ENCODE measurements at places on chromosomes 7 and 10.

- DNase-seq = no peak
Measured at GRCh38 chr10:49614242-49615198, 683 bp downstream of the CHAT start.

DNA sequence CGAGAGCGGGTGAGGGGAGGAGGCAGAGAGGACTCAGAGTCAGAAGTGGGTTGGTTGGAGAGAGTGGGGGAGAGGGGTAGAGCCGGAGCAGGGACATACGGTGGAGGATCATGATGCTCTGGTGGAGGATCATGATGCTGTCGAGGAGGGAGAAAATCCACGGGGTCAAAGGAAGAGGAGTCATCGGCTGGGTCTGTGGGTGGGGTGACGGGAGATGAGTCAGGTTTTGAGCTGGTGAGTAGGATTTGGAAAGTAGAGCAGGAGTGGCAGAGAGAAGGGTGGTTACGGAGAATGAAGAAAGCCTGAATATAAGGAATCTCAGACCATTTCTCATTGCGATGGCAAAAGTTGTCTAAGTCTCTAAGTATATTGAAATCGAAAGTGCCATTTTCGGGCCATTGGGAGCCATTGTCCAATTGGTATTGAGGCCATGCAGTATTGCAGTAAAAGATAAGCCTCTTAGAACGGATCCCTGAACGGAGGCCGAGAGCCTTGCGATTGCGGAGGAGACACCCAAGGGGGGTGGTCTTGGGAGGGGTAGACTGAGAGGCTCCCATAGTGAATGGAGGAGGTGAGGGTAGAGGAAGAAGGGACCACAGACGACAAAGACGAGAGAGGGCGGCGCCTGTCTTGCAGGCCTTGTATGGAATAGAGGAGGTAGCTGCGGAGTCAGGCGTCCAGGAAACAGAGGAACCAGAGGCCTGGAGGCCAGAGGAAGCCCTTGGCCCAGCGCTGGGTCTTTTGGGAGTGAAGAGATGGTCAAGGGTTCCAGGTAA lies 23.8 kb downstream of the SCIN start:
- no peak for DNase-seq

- no peak for DNase-seq
Measured at GRCh38 chr7:14195079-14195478, 205.6 kb upstream of the ETV1 start.

DNA sequence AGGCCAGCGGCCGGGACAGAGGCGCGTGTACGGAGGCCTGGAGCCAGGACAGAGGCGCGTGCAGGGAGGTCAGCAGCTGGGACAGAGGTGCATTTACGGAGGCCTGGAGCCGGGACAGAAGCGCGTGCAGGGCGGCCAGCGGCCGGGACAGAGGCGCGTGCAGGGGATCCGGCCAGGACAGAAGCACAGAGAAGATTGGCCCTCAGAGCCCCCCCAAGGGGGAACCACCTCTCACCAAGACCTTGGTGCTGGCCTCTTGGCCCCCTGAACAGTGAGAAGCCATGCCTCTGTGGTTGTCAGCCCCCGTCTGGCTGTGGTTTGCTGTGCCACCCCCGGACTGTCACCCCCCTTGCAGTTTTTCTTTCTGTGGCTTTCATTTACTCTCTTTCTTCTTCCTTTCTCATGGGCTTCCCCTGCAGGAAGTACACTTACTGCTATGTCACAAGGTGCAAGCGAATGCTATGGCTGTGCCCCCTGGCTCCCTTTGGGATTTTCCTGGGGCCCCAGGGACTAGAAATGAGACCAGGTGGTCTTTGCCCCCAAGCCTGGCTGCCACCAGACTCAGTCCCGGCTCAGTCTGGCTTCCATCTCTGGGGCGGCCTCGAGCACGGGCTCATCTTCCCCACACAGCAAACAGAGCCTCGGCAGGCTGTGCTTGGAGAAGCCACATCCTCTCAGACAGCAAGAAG lies 41.1 kb downstream of the INSIG1 start:
- DNase-seq = no peak

GRCh38 chr7:167090-167855 lies 25.1 kb upstream of the FAM20C start:
- no peak for DNase-seq

DNA sequence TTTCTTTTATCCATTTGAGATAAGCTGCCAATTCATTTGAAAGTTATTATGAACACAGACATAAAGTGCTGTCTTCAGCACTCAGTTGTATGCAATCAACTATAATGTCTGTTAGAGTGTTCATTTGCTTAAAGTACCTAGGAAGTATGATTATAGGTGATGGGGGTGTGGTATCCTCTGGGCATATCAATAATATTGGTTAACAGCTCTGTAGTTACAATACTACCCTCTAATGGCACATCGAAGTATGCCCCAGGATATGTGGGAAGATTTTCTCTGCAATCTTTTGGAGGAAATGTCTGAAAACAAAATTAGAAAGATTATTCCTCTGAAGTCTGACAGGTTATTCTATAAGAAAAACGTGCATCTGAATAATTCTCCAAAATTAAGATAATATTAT lies 429.7 kb downstream of the ARL4A start:
- DNase-seq = no peak

DNA sequence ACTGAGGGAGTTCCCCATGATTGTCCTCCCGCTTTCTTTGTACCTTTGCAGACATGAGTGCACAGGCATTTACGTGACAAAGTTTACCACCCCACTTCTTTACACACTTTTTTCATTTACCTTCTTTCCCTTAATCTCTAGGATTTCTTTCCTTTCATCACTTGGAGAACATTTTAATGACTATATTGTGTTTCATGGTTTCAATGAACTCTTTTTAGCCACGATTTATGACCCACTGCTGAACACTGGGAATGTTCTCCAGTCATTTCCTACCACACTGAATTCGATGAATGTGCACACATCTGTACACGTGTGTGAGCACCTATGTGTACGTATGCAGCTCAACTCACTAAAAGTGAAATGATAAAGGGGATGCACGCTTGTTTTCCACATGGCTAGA lies 371.7 kb upstream of the IGFBP3 start:
- DNase-seq = no peak

- DNase-seq = no peak
Measured at GRCh38 chr10:4107285-4107851, 322.4 kb upstream of the KLF6 start.

GRCh38 chr7:11524476-11525397 lies 307.3 kb downstream of the THSD7A start:
- DNase-seq = no peak

GRCh38 chr7:112444505-112444904 lies 5.8 kb upstream of the IFRD1 start:
- DNase-seq = no peak

- DNase-seq = no peak
Measured at GRCh38 chr7:87447116-87447635, 28.3 kb downstream of the ABCB4 start.

GRCh38 chr10:113604572-113604971 lies 51.7 kb downstream of the HABP2 start:
- DNase-seq = no peak

DNA sequence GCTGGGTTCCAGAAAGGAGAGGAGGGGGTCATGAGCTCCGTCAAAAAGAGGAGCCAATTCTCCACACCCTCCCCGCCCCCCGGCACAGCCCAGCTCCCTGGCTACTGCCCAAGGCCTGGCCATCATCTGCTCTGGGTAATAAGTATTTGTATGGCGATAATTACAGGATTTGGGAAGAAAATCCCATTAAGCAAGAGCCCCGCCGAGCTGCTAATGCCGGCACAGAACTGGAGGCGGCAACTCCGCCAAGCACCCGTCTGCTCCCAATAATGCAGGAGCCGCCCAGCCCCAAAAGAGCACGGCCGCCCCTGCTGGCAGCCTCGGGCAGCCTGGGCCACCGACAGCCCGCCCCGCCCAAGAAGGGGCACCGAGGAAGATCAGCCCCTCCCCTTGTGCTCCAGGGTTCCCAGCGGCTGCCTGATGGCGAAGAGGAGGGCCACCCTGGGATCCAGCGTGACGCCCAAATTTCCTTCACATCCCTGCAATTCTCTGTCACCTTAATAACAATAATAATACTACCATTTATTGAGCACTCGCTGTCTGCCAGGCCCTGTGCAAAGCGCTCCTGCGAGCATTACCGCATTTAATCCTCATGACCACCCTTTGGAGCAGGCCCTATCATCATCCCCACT lies 5.9 kb downstream of the SLIT1 start:
- peak; percentile 30 for DNase-seq

DNA sequence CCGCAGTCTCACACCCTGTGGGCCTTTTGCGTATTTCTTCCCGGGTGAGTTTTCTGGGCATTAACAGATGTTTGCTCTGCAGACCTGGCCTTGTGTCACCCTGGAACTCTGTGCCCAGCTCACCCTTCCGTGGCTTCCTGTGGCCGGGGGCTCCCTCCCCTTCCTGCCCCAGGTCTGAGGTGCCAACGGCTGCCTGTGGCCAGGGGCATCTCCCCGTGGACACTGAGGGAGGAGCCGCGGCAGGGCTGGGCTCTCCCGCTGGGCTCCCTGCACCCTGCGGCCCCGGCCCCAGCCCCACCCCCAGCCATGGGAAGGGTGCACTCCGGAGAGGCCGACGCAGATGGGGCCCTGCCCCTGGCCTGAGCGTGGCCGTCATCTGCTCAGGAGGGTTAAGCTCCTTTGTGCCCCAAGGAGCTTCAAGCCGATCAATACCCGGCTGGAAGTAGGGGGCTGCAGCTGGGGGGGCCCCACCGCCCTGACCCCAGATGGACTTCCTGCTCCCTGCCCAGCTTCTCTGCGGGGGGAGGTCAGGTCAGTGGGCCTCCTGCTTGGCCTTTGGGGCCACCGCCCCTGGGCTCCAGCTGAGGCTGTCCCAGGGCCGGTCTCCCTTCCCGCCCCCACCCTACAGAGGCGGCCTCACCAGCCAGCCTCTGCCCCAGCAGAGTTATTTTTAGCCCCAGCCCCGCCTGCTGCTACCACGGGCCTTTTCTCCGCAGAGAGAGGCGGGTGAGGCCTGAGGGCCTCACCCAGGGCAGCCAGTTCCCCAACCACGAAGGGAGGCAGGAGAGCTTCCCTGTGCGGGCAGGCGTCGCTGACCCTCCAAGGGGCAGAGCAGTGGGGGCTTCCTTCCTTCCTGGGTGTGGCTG lies 24.2 kb downstream of the PWWP2B start:
- peak; percentile 76 for DNase-seq

- no peak for DNase-seq
Measured at GRCh38 chr10:43360086-43360485, 11.3 kb upstream of the FXYD4 start.

DNA sequence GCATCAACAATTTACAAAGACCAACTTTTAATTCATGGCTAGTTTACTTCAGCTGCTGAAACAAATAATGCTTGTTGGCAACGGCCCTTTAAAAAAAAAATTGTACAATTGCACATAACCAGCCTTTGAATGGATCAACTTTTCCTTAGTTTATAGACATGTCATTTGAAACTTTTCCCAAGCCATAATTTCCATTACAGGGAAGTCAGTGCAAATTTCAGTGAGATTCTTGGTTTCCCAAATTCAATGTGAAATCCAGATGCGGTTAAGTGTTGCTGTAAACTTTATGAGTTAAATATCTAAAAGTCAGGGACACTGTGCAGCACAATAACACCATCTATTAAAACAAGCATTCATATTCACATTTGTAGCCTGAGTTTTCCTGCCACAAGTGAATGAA lies 182.2 kb downstream of the JAZF1 start:
- no peak for DNase-seq

DNA sequence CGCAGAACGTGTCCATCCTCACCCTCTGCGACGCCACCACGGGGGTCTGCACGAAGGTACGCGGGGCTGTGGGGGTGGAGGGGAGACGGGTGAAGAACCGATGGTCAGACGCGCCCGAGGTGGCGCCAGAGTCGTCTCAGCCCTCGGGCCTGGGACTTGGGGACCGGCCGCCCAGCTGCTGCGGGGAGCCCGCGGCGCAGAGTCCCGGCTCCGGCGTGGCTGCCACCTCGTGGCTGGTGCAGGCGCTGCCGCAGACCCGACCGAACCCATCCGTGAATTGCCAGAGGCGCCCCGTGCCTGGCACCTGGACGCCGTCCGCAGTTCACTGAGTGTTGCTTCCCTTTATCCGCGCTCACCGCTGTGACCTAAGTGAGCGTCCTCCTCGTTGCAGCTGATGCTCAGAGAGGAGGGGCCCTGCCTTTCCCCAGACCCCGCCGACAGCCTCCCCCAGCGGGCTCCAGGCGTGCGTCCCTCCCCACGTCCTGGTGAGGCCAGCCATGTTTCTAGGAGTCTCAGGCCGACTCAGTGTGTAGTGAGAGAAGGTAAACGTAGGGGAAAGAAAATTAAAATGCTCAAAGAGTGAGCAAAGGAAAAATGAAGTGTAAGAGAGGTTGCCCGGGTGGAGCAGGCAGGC lies 208.7 kb downstream of the PAXIP1 start:
- peak; percentile 77 for DNase-seq

GRCh38 chr7:157502701-157503111 lies 165.9 kb downstream of the DNAJB6 start:
- no peak for DNase-seq

DNA sequence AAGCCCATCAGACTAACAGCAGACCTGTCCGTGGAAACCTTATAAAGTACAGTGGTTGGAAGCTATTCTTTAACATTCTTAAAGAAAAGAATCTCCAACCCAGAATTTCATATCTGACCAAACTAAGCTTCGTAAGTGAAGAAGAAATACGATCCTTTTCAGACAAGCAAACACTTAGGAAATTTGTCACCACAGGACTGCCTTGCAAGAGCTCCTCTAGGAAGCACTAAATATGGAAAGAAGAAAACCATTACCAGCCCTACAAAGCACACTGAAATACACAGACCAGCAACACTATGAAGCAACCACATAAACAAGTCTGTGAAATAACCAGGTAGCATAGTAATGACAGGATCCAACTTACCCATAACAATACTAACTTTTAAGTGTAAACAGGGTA lies 177.7 kb upstream of the PRSS1 start:
- DNase-seq = no peak

GRCh38 chr10:72563327-72563932 lies 62.4 kb downstream of the MICU1 start:
- DNase-seq = no peak

DNA sequence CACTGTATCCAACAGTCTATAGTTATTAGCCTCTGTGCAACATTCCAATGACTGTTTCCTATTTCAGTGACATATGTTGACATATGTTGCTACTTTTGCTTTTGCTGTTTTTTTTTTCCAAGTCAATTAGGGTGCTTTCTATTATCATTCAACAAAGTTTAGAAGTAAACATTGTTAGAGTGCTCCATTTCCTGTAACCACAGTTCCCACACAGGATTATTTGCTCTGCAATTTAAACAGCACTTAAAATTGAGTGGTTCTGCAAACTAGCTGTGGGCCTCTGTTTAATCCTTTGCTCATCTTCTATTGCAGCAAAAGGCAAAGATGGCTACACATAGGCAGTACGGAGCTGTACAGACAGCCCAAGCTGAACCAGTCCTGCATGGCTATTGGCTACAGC lies 46.5 kb upstream of the PTN start:
- DNase-seq = no peak

DNA sequence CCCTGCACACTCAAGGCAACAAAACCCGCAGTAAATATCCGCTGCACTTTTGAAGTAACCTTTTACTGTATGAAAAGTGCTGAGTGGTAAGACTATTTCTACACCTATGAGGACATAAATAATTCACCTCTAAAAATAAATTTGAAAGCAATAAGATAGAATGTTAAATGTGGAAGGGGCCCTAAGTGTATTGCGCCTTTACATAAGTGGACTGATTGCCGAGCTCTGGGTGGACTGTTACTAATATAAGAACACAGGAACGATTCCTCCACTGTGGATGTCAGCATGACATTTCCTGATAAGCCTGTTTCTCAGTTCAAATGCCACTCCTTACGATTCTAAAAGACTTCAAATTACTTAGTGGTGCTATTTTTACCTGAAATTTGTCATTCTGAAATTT lies 192.0 kb upstream of the PTN start:
- no peak for DNase-seq

- no peak for DNase-seq
Measured at GRCh38 chr7:24902276-24902675, 77.7 kb downstream of the OSBPL3 start.

- no peak for DNase-seq
Measured at GRCh38 chr10:109933984-109934565, 10.8 kb upstream of the XPNPEP1 start.
